Fibroblast of skin of left biceps (primary cell): ENCODE measurements at places on chromosomes 4 and X.

- DNase-seq, result no peak
These were observed 48.6 kb upstream of the PPP2R2C start for GRCh38 chr4:6520978-6521377.

DNA sequence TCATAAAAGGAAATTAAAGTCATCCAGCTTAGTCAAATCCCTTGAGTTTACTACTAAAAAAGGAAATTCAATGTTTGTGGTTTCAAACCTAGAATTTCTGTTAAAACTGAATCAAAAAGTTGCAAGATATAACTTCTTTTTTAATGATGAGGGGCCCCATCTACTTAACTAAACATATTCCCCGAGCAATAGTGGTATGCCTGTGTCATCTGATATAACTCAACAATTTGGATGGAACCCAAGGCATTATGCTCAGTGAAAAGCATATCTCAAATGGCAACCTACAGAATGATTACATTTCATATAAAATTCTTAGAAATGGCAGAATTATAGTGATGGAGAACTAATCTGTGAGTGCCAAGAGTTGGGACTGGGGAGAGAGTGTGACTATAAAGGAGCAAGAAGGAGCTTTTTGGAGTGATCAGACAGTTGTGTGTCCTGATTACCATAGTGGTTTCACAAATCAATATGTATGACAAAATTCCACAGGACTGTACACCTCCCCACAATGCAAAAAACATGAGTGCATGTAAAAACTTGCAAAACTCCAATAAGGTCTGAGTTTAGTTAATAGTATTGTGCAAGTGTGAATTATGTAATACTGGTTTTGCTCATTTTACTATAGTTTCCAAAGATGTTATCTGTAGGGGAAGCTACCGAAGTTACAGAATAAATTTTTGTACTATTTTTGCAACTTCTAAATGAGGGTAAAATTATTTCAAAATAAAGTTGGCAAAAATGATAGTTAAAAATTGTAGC is 323.2 kb downstream of the ARHGAP24 start:
- DNase-seq, result no peak

DNA sequence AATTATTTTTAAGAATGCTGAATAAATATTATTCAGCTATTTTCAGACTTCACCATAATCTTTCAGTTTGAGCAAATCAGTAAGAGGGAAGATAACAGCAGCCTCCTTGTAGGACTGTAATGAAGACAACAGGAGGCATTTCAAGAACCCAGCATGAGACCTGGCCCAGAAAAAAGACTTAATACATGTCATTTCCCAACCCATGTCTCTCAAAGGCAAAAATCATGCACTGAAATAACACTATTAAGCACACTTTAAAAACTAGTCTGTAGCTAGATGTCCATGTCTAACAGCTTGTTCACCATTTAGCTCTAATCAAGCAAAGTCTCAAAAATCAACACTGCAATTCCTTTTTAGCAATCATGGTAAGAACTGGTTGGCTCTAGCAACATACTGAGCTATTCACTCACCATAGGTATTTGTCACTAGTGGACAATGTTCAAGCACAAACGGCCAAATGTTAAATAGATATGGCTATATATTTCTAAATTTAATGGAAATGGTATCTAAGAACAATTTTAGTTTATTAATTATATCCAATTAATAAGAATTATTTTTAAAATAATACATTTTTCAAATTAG is 109.9 kb downstream of the WDFY3 start:
- no peak for DNase-seq

DNA sequence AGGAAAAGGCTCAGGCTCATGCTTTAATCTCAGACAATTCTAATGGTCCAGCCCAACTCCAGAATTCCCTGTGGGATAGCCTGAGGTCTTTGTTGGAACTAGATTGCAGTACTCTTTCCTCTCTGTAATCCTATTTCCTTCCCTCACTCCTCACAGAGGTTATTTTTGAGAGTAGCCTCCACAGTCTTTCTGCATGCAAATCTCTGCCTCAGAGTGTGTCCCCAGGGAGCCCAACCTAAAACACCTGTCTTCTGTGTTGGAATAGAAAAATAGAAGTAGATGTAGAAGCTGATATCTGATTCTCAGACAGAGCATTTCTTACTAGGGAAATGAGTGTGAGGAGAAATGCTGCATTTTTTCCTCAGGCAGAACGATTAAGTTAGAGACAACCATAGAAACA is 915.5 kb upstream of the EPHA5 start:
- no peak for DNase-seq

GRCh38 chrX:55026143-55026542 is 4.6 kb downstream of the ALAS2 start:
- DNase-seq, result no peak

DNA sequence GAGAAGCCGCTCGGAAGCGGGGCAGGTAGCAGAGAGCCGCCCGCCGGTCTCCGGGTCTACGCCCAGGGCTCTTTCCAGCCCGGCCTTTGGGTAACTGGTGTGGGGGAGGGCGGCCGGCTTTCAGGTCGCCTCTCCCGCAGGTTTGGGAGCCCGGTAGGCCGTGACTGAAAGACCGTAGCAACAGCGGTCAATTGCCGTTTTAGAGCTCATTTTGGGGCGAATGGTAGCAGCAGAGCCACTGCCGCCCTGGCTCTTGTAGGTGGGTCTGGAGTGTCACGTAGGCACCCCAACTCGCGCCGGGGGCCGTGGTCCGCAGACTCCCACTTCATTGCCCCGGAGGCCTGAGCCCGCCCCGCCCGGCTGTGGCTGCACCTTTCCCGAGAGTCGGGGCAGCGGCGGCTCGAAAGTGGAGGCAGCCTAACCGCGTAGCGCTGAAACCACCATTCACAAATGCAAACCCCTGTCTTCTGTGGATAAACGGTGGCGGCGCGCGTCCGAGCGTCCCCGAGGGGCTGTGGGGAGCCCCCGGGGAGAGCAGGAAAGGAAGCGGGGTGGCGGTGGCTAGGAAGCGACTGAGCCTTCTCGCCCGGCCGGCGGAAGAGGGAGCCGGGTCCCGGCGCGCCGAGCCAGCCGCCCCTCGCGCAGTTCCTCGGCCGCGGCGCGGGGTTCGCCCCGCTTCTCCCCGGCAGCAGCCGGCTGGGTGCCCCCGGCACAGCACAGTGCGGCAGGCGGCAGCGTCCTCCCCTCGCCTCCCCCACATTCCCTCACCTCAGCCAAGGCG is 2185.1 kb upstream of the TENM3 start:
- DNase-seq, result no peak

DNA sequence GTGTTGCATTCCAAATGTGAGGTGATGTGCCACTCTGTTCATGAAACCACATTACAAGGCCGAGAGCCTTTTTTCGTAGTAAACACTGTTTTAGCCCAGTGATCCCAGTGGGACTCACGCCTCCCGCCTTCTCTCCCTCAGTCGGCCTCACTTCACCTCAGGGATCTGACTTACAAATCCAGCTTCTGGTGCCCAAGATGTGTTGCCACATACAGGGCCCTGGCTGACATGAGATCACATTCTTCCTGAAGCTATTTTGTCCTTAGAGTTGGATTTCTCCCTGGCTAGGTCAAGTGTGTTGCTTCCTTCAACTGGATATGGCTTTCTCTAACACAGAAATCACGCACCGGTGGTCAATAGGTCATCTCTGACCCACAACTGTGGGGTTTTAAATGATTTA is 354.7 kb downstream of the FBXW7 start:
- DNase-seq, result no peak

- DNase-seq, result no peak
These were observed 127.6 kb downstream of the AMELX start for GRCh38 chrX:11420851-11421250.

- DNase-seq, result peak; percentile 56
These were observed 291.8 kb upstream of the HAND2 start for GRCh38 chr4:173821876-173822275.

- no peak for DNase-seq
These were observed 90.2 kb downstream of the NHS start for GRCh38 chrX:17465201-17465600.

- DNase-seq, result no peak
These were observed 101.4 kb upstream of the RAB40AL start for GRCh38 chrX:102835504-102836146.

DNA sequence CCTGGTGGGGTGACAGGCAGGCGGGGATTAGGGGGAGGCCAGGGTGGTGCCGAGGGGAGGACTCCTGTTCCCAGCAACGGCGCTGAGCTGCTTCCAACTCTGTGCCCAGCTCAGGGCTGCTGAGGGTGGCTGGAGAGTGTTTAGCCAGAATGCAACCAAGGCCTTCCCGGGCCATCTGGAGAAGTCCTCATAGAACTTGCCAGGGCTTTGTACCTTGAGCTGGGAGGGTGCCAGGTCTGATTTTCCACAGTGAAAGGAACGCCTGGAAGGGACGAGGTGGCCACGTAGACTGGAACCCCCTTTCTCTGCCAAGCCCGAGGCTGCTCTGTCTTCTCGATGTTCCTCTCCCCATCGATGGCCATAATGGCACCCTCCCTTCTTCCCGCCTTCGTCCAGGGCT is 57.0 kb upstream of the GPR78 start:
- no peak for DNase-seq

GRCh38 chr4:144967161-144967560 is 130.8 kb downstream of the ANAPC10 start:
- no peak for DNase-seq

GRCh38 chr4:143400082-143400481 is 63.4 kb downstream of the GAB1 start:
- no peak for DNase-seq

- no peak for DNase-seq
These were observed 646.4 kb downstream of the IL1RAPL1 start for GRCh38 chrX:29233592-29234183.

GRCh38 chr4:140924761-140925392 is 168.7 kb upstream of the TBC1D9 start:
- no peak for DNase-seq

GRCh38 chrX:84487365-84488353 is 14.6 kb downstream of the HDX start:
- no peak for DNase-seq

- DNase-seq, result no peak
These were observed 18.1 kb downstream of the KIT start for GRCh38 chr4:54675721-54676461.

GRCh38 chr4:16048619-16049419 is 35.0 kb downstream of the PROM1 start:
- DNase-seq, result no peak

DNA sequence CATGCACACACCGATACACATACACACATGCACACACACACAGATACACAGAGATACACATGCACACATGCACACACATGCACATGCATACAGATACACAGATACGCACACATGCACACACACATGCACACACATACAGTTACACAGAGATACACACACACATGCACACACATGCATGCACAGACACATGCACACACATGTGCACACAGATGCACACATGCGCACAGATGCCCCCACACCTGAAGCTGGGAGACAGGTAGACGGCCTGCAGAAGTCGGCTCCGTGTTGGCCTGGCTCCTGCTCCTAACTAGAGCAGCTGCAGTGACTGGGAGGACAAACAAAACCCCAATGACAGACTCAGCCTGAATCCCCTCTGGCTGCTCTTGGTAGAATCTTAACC is 46.8 kb downstream of the PSAPL1 start:
- DNase-seq, result no peak

DNA sequence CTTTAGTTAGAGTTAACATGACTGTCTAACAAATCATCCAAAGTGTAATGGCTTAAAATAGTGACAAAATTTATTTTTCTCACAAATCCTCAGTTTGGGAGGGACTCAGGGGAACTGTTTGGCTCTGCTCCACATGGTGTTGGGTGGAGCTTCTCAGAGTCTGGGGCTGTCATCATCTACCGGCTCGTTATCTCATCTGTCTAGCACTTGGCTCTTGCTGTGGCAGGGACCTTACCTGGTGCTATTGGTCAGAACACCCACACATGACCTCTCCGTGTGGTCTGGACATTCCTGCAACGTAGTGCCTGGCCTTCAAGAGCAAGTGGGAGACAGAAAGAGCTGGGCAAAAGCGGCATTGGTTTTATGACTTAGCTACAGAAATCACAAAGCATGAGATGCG is 866.9 kb upstream of the FRG1 start:
- no peak for DNase-seq

- DNase-seq, result no peak
These were observed 90.5 kb upstream of the ZNF827 start for GRCh38 chr4:146029147-146029546.

GRCh38 chr4:168805341-168805740 is 204.7 kb downstream of the CBR4 start:
- no peak for DNase-seq

GRCh38 chr4:2689114-2689513 is 67.0 kb downstream of the TNIP2 start:
- peak; percentile 17 for DNase-seq

DNA sequence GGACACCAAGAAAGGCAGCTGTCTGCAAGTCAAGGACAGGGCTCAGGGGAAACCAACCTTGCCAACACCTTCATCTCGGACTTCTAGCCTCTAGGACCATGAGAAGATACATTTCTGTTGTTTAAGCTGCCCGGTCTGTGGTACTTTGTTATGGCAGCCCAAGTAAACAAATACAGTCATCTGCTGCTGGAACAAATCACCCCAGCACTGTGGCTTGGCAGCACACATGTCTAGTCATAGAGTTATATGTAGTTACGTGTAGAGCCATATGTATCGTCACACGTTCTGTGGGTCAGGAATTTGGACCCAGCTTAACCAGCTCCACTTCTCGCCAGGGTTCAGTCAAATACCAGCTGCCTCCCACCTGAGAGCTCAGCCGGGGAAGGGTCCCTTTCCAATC is 2.5 kb downstream of the HTT-AS start:
- no peak for DNase-seq

DNA sequence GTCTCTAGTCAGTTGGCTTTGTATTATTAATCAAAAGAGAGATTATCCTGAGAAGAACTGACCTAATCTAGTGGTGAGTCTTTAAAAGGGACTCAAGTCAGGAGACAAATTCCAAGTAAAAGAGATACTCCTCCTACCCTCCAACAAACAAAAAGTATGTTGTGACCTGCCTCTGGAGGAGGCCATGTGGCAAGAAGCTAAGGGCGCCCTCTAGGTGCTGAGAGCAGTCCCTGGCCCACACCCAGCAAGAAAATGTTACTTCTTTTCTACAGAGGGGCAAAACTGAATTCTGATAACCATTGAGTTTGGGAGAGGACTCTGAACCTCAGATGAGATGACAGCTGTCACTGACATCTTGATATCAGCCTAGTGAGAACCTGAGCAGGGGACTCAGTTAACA is 953.6 kb upstream of the AGA start:
- DNase-seq, result no peak

GRCh38 chr4:113675731-113676697 is 85.5 kb downstream of the CAMK2D start:
- no peak for DNase-seq

GRCh38 chrX:129958814-129959492 is 23.5 kb upstream of the BCORL1 start:
- DNase-seq, result no peak

- DNase-seq, result no peak
These were observed 31.3 kb upstream of the CLDN24 start for GRCh38 chr4:183353557-183353956.
